T1000 (cell line): ENCODE measurements at places on chromosomes 5 and 9.

GRCh38 chr5:146026307-146027010 is 78.9 kb downstream of the PLAC8L1 start:
- DNase-seq: no peak

- no peak for DNase-seq
Observed at GRCh38 chr9:25716220-25716872, 38.1 kb upstream of the TUSC1 start.

GRCh38 chr9:93612796-93613154 is 36.4 kb downstream of the PHF2 start:
- no peak for DNase-seq

DNA sequence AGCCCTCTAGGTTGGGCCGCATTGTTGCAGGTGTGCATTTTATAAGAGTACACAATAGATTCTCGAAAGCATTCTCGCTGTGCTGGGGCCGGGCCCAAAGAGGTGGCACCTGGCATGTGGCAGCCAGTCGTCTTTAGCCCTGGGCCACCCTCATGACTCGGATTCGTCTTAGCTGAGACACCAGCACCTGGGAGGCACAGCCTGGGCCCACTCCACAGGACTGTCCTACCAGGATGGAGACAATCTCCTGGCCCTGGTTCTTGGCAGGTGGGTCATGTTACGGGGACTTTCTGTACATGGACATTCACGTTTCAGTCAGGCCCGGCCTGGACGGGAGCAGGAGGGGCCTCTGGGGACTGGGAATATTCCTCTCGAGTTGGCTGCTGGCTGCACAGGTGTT is 212.5 kb downstream of the FANCC start:
- no peak for DNase-seq

DNA sequence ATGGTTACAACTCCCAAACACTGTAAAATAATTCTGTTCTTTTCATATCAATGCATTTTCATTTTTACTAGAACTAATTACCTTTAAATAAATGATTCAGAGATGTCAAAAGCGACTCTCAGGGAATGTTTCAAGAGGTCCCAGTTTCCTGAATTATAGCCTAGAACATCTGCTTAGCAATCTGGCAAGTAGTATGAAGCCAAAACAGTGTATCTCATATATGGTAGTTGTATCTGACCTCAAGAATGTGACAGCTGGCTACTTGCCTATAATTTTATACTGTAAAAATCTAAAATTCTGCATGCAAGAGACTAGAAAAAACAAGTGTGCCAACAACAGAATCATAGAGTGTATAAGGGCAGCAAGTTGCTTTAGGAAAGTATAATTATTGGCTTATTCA is 187.7 kb upstream of the POU5F2 start:
- DNase-seq: no peak

GRCh38 chr9:4308482-4308881 is 8.6 kb upstream of the GLIS3 start:
- no peak for DNase-seq

DNA sequence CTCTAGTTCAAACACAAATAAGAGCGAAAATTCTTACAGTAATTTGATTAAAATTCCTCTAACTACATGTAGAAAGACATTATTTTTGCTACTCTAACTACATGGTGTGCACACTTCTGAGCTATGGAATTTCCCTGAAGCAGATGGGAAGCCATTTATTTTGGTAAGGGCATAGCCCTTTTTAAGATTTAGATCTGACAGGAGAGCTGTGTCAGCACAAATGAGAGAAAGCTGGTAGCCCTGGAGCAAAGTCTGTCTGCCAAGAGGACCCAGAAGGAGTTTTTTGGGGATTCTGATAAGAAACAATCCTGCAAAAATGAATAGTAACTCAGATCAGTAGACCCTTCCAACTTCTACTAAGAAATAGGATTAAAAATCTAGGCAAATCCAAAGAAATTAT is 595.9 kb upstream of the MEF2C start:
- DNase-seq: no peak

DNA sequence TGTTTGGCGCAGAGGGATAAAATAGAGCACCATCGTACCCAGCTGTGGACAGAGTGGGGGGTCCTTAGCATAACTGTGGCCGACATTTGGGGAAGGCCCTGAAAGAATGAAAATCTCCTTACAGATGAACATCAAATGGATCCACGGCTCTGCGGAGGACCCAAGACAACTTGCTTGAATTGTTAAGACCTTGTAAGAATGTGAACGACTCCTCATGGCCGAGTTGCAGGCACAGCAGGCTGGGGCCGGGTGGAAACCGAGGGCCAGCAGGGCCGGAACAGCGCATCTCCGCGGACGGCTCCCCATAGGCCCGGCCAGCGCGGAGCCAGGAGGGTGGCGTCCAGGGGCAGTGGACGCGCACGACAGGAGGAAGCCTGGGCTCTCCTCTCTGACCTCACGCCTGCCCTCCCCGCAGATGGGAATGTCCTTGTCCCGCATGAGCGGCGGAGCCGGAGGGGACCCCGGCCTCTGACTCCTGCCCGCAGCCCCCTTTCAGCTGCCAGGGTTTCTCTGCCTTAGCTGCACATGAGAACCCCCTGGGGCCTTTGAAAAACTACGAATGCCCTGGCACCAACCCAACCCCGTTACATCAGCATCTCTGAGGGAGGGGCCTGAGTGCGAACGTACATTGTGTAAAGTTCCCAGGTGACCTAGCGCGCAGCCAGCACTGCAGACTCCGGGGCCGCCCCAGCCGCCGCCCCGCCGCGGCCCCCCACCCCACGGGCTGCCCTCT is 36.2 kb upstream of the PTCH1 start:
- DNase-seq: no peak

DNA sequence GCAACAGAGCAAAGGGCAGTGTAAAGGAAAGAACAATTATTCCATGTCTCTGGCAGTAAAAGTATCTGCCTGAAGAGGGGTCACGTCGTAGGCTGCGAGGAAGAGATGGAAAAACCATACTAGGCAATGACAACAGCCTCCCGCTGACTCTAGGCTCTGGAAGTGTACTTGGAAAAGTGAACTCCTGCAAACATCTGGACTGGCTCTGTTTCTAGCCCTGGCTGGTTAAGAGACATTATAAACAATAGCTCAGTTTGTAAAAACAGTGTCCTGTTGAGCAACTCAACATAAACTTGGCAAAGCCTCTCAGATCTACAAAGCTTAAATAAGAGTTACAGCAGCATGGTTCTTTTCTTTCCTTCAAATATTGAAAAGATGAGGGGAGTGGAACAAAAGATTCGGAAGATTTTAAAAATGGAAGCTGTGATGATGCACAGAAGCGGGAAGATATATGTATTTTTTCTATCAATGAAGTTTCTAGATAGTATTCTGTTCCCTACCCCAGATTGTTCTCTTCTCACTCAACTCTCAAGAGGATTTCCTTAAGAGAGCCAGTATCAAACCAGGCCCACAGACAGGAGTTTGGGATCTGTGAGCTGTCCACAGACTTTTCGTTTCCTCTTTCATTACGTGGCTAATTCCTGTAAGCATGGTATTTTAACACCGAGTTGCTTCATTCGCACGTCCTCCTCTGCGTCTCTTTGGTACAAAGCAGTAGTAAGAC is 79.4 kb downstream of the SPTLC1 start:
- no peak for DNase-seq
